ENCODE measurements at places on chromosomes 7 and 10. TPM values are rescaled to one million over a fixed set of nuclear protein-coding genes. Genes with fewer than 3 reads are reported as not detected.
A peak's percentile ranks its signal among the peaks of the same experiment; 100 is the strongest.

Gene SEMA3E
- 0.18 TPM for total RNA-seq

DNA sequence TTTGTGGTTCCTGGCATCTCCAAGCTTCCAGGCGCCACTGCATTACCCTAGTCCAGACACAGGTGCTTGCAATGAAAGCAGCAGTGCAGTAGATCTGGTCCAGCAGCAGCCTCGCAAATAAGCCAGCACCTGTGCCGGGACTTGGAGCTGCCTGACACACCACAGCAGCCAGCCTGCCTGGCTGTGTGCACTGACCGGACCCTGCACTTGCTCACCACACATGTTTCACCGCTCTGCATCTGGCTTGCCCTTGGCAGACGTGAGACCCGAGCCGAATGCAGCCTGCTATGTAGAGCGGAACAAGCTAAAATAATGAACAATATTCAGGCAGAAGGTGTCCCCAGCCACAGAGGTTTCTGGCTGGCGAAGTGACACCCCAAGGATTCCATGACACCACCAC is 123.6 kb upstream of the POM121L12 start:
- H3K36me3 ChIP-seq: no peaks in the 10 kb centered on the region
- H3K27ac ChIP-seq: no peak overlapping the region
- no peaks in the 10 kb centered on the region for H3K4me1 ChIP-seq
- H3K27me3 ChIP-seq: no peaks in the 10 kb centered on the region
- no peak for DNase-seq

Gene ZNF479
- not detected for total RNA-seq

GRCh38 chr7:140551355-140552239 is 72.3 kb upstream of the MKRN1 start:
- H3K4me1 ChIP-seq: no peaks in the 10 kb centered on the region
- H3K36me3 ChIP-seq: peaks cover under 1% of the 10 kb centered on the region
- no peak overlapping the region for H3K4me3 ChIP-seq

Gene CRTAC1
- 1.3 TPM for total RNA-seq

Gene INHBA
- 1.3 TPM for total RNA-seq

GRCh38 chr10:9305018-9305655 is 1250.6 kb downstream of the GATA3 start:
- no peak overlapping the region for H3K4me3 ChIP-seq
- H3K27me3 ChIP-seq: peaks cover 8% of the 10 kb centered on the region
- no peaks in the 10 kb centered on the region for H3K36me3 ChIP-seq
- H3K4me1 ChIP-seq: no peaks in the 10 kb centered on the region

GRCh38 chr10:112807013-112807412 is 143.0 kb upstream of the TCF7L2 start:
- H3K4me1 ChIP-seq: no peaks in the 10 kb centered on the region
- no peaks in the 10 kb centered on the region for H3K27me3 ChIP-seq
- no peaks in the 10 kb centered on the region for H3K36me3 ChIP-seq
- no peak overlapping the region for H3K27ac ChIP-seq
- DNase-seq: no peak

Gene LHPP
- total RNA-seq: 19.1 TPM

DNA sequence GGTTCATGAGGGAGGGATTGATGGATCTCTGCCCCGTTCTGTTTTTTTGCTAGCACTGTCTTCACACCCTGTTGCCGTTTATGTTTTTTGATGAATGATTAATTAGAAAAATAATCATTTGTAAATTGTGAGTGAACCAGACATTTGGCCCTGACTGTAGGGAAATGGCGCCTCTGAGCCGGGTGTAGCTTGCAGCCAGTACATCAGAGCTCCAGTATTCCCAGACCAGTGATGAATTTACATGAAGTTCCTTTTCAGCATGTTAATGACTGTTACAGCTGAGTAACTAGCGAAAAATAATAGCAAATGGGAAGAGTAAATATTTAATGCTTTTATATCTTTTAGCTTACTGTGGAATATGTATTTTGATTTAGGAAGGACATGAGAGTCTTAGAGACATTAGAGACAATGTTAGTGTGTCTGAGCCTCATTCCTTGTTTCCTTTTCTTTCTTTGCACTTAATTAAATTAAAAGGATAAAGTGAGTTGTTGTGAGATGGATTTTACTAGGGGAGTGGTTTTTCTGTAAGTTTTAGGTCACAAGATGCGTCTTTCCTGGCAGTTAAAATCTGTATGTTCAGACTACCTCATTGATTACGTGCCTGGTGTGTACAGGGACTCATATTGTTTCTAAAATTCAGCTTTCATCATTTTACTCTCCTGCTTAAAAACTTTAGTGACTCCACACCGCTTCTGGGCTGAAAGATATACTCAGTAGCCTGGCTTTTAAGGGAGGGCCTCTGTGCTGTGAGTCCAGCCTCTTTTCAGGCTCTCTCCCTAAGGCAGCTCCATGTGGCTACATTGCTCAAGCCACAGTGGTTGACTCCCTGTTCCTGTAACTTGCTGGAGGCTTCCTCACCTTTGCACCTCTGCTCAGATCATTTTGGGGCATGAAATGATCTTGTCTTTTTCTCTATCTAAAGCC is 86.4 kb downstream of the AUTS2 start:
- DNase-seq: no peak
- H3K27me3 ChIP-seq: no peaks in the 10 kb centered on the region
- H3K27ac ChIP-seq: no peak overlapping the region

GRCh38 chr10:48330269-48330668 is 23.8 kb downstream of the MAPK8 start:
- no peak for DNase-seq
- H3K4me3 ChIP-seq: no peak overlapping the region
- H3K4me1 ChIP-seq: peaks cover 4% of the 10 kb centered on the region
- no peak overlapping the region for H3K27ac ChIP-seq
- no peaks in the 10 kb centered on the region for H3K36me3 ChIP-seq

Gene EPHB4
- 41.6 TPM for total RNA-seq

GRCh38 chr10:474946-475345 is 214.5 kb downstream of the DIP2C start:
- DNase-seq: no peak
- no peaks in the 10 kb centered on the region for H3K4me1 ChIP-seq
- no peak overlapping the region for H3K27ac ChIP-seq
- no peak overlapping the region for H3K4me3 ChIP-seq

Gene DYDC2
- not detected for total RNA-seq

- H3K27me3 ChIP-seq: no peaks in the 10 kb centered on the region
- DNase-seq: no peak
- H3K36me3 ChIP-seq: no peaks in the 10 kb centered on the region
- no peak overlapping the region for H3K27ac ChIP-seq
- H3K4me1 ChIP-seq: peaks cover 32% of the 10 kb centered on the region
- no peak overlapping the region for H3K4me3 ChIP-seq
Observed at GRCh38 chr10:33157103-33157502, 177.4 kb downstream of the NRP1 start.

Gene TEX47
- total RNA-seq: not detected

GRCh38 chr7:128831178-128831993 is 1.2 kb downstream of the FLNC start:
- peaks cover 46% of the 10 kb centered on the region for H3K27me3 ChIP-seq
- peak overlapping the region; percentile 84 for H3K4me3 ChIP-seq
- H3K36me3 ChIP-seq: no peaks in the 10 kb centered on the region
- DNase-seq: peak; percentile 69
- peaks cover 86% of the 10 kb centered on the region for H3K4me1 ChIP-seq
- H3K27ac ChIP-seq: peak overlapping the region; percentile 90

- H3K27ac ChIP-seq: no peak within 1 kb of the TSS
- H3K4me1 ChIP-seq: peaks cover 4% of the 10 kb centered on the region
- H3K4me3 ChIP-seq: peak within 1 kb of the TSS; percentile 64
- H3K36me3 ChIP-seq: no peaks in the 10 kb centered on the region
- H3K27me3 ChIP-seq: no peaks in the 10 kb centered on the region
Observed at GRCh38 chr7:113086431-113086888, at the start of gene GPR85. Gene GPR85, minus strand, starts transcription at chr7:113086827. Its CDS starts 2,106 bp downstream, at chr7:113084721.

Gene CXCL12
- total RNA-seq: 91.0 TPM

Gene PLPP4
- not detected for total RNA-seq

DNA sequence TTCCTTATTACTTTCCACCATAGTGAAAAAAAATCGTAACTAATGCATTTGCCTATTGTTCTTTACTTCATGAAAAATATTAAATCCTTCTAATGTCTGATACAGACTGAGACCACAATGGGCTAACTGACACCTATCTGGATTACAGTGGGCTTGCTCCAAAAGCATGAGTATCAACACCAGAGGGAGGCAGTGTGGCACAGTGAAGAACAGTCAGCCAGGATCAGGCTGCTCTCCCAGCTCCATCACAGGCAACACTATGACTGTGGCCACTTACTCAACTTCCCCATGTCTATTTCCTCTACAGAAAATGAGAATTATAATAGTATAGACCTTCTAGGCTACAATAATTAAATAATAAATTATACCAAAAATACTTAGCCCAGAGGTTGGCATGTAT is 97.2 kb downstream of the SLC25A13 start:
- H3K4me1 ChIP-seq: no peaks in the 10 kb centered on the region
- H3K27me3 ChIP-seq: no peaks in the 10 kb centered on the region
- H3K4me3 ChIP-seq: no peak overlapping the region
- no peak overlapping the region for H3K27ac ChIP-seq

DNA sequence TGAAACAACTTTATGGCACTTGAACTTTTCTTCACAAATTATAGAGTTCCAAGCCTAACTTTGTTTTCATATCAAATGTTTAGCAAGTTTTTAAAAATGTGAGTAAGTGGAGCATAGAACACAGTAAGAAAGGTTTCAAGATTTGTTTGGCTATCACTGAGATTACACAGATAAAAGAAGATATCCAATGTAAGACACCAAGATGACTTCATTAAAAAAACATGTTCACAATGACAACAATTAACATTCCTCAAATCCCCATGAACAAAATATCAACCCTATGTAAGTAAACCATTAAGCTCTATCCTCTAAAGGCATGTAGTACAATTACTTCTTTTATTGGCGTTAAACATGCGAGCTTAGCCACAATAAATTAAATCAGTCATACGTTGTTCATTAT is 129.7 kb downstream of the RELN start:
- H3K27ac ChIP-seq: no peak overlapping the region
- no peaks in the 10 kb centered on the region for H3K27me3 ChIP-seq
- H3K4me1 ChIP-seq: no peaks in the 10 kb centered on the region
- H3K4me3 ChIP-seq: no peak overlapping the region

DNA sequence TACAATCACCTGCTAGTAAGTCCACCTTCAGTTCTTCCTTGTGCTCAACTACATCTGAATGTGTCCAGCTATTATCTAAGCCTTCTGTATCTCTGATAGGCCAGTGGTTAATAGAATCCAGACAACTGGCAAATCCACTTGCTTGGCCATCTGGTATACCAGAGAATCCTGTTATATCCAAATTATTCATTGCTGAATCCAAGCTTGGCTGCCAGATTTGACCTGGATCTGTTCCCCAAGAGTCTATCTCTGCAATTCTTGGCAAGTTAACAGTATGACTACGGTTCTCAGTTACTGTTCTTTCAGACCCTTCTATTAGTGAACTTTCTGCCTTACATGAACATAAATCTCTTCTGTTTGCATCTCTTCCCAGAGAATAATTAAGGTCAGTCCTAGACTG is 154.6 kb upstream of the TARP start:
- DNase-seq: no peak
- H3K36me3 ChIP-seq: no peaks in the 10 kb centered on the region
- H3K4me1 ChIP-seq: no peaks in the 10 kb centered on the region

GRCh38 chr10:125158275-125158600 is 2.1 kb downstream of the CTBP2 start:
- H3K27me3 ChIP-seq: no peaks in the 10 kb centered on the region
- H3K4me1 ChIP-seq: peaks cover 61% of the 10 kb centered on the region
- peak overlapping the region; percentile 89 for H3K4me3 ChIP-seq
- H3K27ac ChIP-seq: peak overlapping the region; percentile 98
- no peaks in the 10 kb centered on the region for H3K36me3 ChIP-seq

- no peak overlapping the region for H3K4me3 ChIP-seq
- H3K27me3 ChIP-seq: no peaks in the 10 kb centered on the region
- H3K4me1 ChIP-seq: peaks cover 14% of the 10 kb centered on the region
- DNase-seq: no peak
- no peak overlapping the region for H3K27ac ChIP-seq
Observed at GRCh38 chr7:28481091-28481926, 69.0 kb downstream of the CREB5 start.

Gene CALD1
- 112 TPM for total RNA-seq

Gene GPR158
- not detected for total RNA-seq

DNA sequence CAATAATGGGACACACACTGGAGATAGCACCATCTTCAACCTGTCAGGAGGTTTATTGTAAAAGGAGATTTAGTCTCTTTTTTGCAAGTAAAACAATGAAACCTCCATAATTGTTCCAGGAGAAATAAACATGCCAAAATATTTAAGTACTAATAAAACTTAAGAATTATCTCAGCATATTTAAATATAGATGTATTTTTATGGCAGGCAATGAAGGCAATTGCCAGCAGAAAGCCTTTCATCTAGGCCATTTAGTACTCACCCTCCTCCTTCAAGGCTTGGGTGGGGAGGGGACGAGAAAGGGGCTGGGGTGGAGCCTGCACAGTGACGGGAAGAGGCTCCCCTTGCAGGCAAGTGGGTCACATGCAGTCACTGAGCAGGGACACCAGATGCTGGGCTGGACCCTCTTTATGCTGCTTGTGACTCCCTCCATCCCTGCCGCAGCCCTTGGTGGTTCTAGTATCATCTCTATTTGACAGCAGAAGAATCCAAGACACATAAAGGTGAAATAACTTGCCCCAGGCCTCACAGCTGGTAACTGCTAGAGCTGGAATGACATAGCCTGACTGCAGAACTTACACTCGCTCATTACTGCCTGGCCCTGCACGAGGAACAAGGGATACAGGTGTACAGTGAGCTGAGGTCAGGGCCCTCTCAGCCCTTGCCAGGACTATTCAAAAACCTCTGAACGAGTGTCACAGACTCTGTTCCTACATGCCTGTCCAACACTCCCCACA is 449.5 kb upstream of the ZMIZ1 start:
- H3K27ac ChIP-seq: no peak overlapping the region
- H3K27me3 ChIP-seq: no peaks in the 10 kb centered on the region
- H3K4me1 ChIP-seq: peaks cover 2% of the 10 kb centered on the region
- H3K36me3 ChIP-seq: no peaks in the 10 kb centered on the region
- no peak for DNase-seq
- no peak overlapping the region for H3K4me3 ChIP-seq

DNA sequence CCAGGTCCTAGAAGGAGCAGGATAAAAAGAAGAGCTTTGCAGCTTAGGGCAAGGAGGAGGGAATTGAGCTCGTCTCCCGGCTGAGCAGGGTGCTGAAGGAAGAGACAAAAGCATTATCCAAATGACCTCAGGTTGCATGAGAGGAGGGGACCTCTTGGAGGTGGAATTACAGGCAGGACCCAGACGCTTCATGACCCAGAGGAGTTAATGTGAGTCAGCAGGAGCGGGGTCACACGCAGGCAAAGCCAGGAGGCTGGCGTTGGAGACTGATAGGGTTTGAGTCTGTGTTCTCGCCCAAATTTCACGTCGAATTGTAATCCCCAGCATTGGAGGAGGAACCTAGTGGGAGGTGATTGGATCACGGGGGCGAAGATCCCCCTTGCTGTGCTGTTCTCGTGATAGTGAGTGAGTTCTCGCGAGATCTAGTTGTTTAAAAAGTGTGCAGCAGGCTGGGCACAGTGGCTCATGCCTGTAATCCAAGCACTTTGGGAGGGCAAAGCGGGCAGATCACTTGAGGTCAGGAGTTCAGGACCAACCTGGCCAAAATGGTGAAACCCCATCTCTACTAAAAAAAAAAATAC is 63.7 kb upstream of the AUTS2 start:
- no peak overlapping the region for H3K4me3 ChIP-seq
- H3K36me3 ChIP-seq: no peaks in the 10 kb centered on the region
- H3K27me3 ChIP-seq: peaks cover 14% of the 10 kb centered on the region
- no peak overlapping the region for H3K27ac ChIP-seq
- DNase-seq: no peak

Gene OLAH
- not detected for total RNA-seq

Gene VSIR
- 97.3 TPM for total RNA-seq

All from heart right ventricle (tissue), 16 donors.